ENCODE measurements at places on chromosomes 7 and 10.

GRCh38 chr10:48885376-48885775 is 54.3 kb downstream of the LRRC18 start:
- peak; percentile 31 for DNase-seq

DNA sequence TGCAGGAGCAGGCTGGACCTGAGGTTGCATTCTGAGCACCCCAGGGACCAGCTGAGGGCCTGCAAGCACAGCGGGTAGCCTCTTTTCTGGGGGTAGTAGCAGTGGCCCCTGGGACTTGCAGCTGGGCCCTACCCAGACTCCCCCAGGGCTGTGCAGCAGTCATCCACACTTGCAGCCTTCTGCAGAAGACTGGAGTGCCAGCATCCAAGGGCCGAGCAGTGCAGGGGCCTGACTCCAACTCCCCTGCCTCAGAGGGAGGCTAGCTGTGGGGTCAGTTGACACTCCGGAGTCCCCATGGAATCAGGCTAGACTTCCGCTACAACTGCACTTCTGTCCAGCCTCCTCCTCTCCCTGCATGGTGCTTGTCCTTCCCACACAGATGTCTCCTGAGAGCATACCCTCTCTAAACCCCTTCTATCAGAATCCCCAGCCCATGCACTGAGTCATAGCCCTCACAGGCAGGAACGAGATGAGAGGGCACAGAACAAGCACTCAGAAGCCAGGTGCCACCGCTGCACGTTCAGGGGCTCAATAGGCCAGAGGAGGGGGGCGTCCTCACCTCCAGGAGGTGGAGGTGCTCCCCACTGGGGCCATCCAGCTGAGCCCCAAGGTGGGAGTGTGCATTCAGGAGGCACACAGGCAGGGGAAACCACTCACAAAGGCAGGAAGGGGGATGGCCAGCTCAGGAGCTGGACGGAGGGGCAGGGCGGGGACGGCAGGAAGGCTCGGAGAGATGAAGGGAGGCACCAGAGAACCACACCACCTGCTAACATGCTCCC is 7.5 kb downstream of the RASGEF1A start:
- DNase-seq = no peak

- DNase-seq = no peak
Measured at GRCh38 chr10:53899463-53900160, 901.4 kb downstream of the PCDH15 start.

GRCh38 chr7:90958647-90959046 is 305.6 kb upstream of the FZD1 start:
- DNase-seq = peak; percentile 49

- DNase-seq = peak; percentile 96
Measured at GRCh38 chr10:12419262-12419847, 70.0 kb downstream of the CAMK1D start.

GRCh38 chr10:93701866-93702209 is 554 bp downstream of the FRA10AC1 start:
- peak; percentile 42 for DNase-seq

DNA sequence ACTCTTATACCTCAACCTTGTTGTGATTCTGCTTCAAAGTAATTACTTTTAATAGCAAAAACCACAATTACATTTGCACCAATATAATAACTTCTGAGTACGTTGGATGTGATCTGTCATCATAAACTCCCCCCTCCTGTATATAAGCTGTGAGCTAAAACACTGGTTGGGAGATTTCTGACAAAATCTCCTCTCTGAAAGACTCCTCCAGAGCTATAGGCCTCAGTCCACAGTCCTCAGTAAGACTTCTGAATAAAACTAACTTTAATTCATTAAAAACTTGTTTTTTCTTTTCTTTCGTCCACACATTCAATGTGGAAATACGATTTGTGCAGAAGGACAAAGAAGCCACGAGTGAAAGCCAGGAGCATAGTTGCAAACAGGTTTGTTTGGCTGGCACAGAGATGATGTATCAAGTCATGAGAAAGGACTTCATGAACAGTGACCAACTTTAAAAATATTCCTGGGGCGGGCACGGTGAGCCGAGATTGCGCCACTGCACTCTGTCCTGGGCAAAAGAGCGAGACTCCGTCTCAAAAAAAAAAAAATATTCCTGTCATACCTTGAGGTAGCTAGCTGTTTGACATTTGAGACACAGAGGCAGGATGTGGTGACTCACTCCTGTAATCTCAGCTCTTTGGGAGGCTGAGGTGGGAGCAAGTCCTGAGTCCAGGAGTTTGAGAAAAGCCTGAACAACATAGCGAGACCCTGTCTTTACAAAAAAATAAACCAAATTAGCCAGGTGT is 91.1 kb upstream of the ARHGAP21 start:
- peak; percentile 92 for DNase-seq
